ENCODE measurements at places on chromosomes 12 and 14.

DNA sequence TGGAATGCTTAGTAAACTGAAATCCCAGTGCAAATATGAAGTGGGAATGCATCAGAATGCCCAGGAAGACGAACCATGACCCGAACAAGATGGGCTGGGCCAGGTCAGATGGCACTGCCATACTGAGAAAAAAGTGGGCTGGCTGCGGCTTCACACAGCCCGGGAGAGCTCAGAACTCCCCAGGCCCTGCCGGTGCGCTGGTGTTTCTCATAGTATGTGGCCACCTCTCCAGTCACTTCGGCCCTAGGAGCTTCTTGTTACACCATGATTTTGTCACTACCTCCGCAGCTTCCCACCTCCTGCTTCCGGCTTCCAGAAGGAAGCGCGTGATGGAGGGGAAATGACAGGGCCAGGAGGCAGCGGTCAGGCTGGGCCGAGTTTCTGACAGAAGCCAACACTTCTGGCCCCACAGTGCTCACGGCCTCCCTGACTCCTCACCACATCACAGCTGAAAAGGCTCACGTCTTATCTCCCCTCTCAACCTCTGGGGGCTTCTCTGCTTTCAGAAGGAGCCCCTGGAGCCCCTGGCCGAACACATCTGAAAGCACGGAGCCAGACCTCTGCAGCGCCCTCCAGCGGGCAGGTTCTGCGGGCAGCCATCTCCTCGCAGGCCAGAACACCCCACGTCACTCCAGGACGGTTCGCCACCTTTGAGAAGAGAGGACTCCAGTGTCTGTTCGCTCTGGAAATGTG, 30.7 kb downstream of the DAD1 start:
- no peak for DNase-seq

DNA sequence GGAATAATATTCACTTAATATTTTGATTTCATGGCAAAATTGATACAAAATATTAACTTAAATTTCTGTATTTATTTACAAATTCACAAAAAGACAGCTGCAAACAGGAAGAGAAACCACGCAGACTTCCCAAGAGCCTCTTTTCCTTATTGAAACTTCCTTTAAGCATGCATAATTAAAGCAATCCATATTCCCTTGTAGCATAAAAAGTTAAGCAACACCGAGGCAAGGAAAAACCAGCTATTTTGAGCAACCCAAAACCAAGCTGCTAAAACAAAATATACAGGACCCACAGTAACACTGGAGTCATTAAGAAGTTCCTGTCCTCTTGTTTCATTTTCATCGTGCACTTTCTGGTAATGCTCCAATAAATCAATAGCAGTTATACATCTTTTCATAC, 58.0 kb downstream of the EEA1 start:
- no peak for DNase-seq

GRCh38 chr12:66944365-66944764, 265.5 kb upstream of the GRIP1 start:
- DNase-seq: no peak

- DNase-seq: no peak
Measured at GRCh38 chr12:108642269-108642870, 8.7 kb upstream of the SELPLG start.

GRCh38 chr12:28787151-28787550, 361.9 kb upstream of the FAR2 start:
- peak; percentile 48 for DNase-seq

DNA sequence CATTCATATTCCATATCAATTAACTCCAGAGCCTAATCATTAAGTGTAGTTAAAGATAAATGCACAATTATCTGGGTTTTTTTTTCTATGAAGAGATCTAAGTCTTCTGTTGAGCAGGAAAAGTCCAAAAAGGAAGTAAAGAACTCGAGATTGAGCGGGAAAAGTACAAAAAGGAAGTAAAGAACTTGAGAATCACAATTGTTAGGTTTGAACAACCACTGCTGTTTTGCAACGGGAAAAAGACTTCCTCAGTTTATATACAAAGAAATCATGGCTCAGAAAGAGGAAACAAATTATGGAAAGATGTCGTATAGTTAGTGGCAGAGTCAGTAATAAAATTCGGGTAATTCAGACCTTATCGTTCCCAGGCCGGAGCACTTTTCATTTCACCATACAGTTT, 63.3 kb downstream of the PPP1R12A start:
- no peak for DNase-seq

GRCh38 chr12:109961612-109962011, 34.6 kb downstream of the GIT2 start:
- no peak for DNase-seq

DNA sequence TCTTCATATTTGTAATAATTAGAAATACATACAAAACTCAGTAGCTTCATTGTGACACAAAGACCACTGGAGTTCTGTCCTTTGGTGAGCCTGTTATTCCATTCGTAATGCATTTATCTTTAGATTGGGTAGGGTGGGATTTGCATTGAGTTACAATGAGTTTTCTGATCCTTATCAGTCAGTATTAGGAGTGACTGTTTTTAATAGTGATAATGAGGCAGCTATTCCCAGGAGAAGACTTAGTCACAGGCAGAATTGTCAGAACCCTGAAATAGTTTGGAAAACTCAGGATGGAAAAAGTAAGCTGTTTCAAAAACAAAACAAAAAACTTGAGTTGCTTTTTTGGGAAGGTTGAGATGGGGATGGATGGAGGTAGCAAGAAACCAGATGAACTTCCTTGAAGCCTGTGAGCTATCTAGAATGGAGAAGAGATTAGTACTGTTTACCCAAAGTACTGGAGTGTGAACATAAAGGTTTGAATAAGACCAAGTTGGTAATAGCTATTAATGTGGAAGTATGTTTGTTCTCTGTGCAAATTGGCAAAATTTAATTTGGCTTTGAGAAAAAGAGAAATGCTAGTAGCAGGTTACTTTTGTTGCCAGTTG, 38.6 kb downstream of the FBXO34 start:
- no peak for DNase-seq

DNA sequence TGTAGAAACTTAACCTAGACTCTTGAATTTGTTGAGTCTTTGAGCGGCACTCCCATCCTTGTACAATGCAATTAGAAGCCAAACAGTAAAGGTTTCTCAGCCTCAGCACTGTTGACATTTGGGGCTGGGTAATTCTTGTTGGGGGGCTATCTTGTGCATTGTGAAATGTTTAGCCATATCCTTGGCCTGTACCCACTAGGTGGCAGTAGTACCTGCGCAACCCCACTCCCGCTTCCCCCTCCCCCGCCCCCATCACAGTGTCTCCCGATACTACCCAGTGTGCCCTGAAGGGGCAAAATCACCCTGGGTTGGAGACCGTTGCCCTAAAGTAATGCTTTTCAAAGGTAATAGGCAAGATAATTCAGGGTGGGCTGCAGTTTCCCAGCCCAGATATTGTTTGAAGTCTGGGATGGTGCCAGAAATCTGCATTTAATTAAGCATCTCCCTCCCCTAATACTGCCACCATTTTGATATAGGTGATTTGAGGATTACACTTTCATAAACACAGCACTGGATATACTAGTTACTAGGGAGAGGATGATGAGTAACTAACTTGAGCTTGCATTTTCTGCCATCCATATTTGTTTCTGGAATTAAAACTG, 1.8 kb downstream of the COX6A1 start:
- DNase-seq: peak; percentile 59

DNA sequence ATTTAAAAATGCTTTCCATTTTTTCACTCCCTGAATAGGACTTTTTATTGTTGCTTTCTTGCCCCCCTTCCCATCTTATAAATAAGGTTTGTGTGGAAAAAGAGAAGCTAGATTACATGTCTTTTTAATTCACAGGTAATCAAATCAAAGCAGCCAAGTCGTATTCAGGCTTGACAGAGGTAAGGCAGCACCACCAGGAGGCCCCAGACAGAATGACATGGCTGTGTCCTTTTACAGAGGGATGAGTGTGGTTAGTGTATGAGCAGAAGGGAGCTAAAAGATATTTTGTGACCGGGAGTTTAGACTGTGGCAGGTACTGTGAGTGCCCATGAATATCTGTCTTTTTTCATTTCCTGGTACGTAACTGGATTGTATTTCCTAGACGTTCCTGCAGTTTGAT, 596.1 kb downstream of the ETNK1 start:
- peak; percentile 11 for DNase-seq

DNA sequence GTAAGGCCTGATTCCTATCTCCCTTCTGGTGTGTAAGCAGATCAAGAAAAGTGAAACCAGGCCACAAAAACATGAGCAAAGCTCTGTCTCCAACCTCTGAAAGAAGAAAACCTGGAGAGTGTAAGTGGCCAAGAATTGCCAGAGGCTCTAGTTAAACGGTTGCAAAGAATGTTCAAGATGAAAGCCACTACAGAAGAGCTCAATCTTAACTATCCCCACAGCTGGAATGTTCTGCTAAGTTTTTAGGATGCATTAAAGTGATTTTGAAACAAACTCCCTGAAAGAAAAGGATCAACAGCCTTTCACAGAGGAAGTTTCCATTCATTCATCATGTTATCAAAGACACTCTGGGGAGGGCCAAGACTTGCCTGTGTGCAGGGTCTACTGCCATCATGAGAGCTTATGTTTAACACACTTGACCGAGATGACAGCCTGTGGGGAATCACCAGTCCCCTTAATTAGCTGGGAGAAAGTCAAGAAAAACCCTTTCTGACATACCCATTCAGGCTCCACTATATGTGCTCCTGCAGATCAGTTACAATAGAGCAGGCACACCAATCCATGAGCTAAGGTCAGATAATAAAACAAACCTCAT, 128.0 kb upstream of the OVCH1 start:
- peak; percentile 21 for DNase-seq

DNA sequence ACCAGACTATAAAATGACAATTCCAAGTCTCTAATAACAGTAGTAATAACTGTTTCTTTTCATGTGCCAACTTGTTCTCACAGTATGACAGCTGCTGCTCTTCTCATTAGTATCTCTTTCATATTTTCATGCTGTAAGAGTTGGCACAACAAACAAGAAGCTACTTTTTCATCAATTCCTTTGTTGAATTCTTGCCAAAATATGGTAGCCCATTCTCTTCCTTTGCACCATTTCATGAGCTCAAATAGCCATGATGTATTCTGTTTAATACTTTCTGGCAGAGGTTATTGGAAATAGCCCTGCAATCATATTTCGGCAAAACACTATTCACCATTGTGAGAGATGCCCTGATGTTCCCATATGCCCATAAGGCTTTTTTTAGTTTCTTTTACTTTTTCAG, 1100.7 kb downstream of the TRHDE start:
- DNase-seq: no peak

DNA sequence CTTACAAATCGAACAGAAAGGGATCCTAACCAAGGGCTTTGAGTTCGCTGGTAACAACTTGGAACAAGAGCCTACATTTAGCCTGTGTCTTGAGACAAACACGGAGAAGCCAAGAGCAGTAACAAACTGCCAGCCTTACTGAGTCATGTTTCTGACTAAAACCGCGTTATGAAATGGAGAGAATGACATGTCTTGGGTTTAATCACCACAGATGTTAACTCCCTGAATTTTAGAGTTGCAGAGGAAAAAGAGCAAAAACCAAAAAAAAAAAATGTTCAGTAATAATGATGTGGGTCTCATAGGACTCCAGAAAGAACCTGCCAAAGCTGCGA, 1.0 kb downstream of the BLTP3B start:
- peak; percentile 96 for DNase-seq

DNA sequence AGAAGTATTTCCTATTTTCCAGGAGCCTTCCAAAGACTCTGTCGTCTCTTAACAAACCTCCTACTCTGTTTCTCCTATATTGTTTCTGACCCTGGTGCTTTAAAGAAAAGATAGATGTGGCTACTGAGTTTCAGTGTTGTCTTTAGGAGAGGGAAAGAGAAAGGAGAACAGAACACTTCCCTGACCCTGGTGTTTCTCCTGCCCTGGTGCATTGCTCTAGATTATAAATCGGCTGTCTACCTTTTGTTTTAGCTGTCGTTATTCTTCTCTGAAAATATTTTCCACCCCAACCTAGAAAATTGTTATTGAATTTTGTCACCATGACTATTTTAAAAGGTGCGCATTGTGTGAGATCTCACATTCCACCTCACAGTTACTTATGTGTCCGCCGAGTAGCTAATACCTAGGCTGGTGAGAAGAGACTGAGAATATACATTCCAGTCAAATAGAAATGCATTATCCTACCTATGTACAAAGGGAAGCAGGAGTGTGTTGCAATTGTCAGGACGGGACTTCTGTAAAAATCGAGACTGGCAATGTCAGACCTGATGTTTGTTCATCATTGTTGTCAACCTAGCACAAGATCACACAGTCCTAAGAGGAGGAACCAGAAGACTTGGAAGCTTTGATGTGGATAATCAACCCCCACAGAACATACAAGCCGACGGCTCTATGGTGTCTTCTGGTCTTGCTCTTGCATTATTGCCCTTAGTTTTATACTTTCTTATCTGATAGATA, 108.7 kb upstream of the SLC38A4 start:
- no peak for DNase-seq

DNA sequence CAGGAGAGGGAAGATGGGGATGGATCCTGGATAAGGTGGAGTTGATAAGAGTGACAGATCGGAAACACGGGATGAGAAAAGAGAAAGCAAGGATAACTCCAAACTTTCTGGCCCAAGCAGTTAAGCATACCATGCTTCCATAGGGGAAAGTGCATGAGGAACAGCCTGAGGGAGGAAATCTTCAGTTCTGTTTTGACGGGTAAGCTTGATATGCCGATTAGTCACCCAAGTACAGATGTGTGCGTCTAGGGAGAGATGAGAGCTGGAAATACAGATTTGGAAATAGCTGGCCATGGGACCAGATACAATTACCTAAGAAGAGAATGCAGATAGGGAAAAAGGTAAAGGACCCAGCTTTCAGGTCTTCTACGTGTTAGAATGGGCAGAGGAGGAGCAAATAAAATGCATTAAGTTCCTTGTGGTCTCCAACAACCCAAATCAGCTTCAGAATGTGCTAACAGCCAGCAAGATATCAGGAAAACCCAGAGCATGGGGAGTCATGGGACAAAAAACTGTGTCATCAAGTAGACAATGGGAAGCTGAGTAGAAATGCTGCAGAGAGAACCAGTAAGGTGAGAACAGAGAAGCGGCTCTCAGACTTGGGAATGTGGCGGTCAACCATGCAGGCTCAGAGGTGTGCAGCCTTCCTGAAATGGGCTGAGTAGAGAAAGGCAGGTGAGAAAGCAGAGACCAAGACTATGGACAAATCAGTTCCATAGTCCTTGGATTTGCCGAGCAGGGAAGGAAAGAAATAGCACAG, 56.3 kb downstream of the PPP1R36 start:
- no peak for DNase-seq

- DNase-seq: no peak
Measured at GRCh38 chr12:54017027-54017788, 8.4 kb downstream of the HOXC8 start.

DNA sequence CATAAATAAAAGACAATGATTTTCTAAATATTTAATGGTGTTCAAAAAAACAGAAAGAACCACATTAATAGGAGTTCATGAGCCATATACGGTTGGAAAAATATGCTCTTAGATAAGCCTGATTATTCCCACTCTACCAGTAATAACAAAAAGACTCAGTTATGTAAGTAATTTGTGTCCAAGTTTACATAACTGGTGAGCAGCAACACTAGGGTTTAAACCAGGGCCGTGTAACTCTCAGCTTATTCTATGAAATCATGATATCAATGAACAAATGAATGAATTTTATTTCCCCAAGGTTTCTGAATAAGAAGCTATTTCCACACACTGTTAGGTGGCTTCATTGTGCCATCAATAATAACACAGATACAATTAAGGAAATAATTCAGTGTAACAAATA, 98.3 kb downstream of the GARIN6 start:
- DNase-seq: no peak

- no peak for DNase-seq
Measured at GRCh38 chr14:68979722-68980451, 785 bp upstream of the ACTN1 start.

GRCh38 chr14:66572826-66573225, 64.9 kb downstream of the GPHN start:
- peak; percentile 37 for DNase-seq

Data from iris pigment epithelial cell (primary cell).